ENCODE measurements at places on chromosomes 12 and 14. TPM values are rescaled to one million over a fixed set of nuclear protein-coding genes. Genes with fewer than 3 reads are reported as not detected.

Gene CAND1
- 213 TPM for polyA plus RNA-seq

Gene LEMD3
- 38.5 TPM for polyA plus RNA-seq

Gene AP1G2
- 67.8 TPM for polyA plus RNA-seq

Gene FITM1
- polyA plus RNA-seq = 0.86 TPM

Gene KRT82
- polyA plus RNA-seq = not detected

DNA sequence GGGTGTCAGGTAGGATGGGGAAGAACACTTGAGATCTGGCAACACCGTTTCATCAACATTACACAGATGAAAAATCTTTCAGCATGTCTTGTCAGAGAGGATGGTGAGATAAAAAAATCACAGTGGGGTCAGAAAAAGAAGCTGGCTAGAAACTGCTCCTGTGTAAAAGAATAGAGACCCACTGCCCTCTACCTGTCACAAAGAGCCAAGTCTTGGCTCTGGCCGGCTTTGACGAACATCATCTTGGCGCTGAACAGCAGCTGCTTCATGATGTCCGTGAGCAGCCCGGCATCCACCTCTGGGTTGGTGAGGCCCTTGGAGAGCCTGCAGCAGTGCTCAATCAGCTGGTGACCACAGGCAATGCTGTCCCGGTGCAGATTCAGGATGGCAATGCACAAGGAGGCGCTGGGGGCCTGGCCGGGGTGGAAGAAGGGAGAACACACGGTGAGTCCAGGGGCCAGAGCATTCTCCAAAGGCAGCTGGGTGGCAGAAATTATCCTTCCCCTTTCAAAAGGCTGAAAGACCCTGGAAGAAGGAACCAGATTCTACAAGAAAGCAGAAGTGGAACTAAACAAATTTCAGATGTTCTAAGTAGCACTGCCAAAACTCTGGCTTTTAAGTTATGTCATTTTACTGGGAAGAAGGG lies 50.2 kb downstream of the ZFYVE26 start:
- no peak for DNase-seq

- DNase-seq = no peak
Measured at GRCh38 chr14:103923863-103924262, 4.4 kb upstream of the TDRD9 start.

GRCh38 chr14:71725922-71726579 lies 206.2 kb upstream of the RGS6 start:
- no peak for DNase-seq

GRCh38 chr14:101062065-101062450 lies 158.5 kb upstream of the RTL1 start:
- DNase-seq = no peak

DNA sequence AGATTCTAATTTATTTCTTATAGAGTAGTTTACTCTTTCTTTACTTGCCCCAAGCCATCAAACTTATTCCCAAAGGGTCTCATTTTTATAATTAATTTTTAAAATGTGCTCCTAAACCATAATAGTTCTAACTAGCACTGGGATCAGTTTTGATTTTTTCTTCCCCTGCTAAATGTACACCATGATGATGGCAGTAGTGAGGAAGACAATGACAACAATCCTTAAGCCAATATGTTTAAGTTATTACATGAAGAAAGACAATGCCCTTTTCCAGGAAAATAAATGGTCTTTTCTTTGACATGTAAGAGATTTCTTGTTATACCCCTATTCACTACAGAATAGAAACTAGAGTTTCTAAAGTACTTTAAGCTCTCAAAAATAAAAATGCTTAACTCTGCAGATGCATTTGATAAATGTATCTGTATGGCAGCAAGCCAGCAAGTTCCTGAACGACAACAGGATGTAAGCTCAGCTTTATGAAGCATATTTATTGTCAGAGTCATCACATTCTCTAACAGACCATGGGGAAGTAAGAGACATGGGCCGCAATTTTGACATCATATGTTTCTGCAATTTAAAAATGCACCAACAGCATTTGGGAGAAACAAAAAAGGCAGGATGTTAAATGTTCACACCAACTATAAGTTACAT lies 36.0 kb upstream of the SNX6 start:
- no peak for DNase-seq

GRCh38 chr12:74152370-74152769 lies 385.3 kb upstream of the ATXN7L3B start:
- no peak for DNase-seq

- DNase-seq = no peak
Measured at GRCh38 chr14:55580470-55581341, 699 bp downstream of the KTN1 start.

Measured in right renal cortex interstitium (tissue), 3 donors.